ENCODE measurements at places on chromosomes 4 and X.
A peak's percentile ranks its signal among the peaks of the same experiment; 100 is the strongest.

GRCh38 chr4:137707102-137707620, 174.9 kb upstream of the PCDH18 start:
- DNase-seq, result no peak

DNA sequence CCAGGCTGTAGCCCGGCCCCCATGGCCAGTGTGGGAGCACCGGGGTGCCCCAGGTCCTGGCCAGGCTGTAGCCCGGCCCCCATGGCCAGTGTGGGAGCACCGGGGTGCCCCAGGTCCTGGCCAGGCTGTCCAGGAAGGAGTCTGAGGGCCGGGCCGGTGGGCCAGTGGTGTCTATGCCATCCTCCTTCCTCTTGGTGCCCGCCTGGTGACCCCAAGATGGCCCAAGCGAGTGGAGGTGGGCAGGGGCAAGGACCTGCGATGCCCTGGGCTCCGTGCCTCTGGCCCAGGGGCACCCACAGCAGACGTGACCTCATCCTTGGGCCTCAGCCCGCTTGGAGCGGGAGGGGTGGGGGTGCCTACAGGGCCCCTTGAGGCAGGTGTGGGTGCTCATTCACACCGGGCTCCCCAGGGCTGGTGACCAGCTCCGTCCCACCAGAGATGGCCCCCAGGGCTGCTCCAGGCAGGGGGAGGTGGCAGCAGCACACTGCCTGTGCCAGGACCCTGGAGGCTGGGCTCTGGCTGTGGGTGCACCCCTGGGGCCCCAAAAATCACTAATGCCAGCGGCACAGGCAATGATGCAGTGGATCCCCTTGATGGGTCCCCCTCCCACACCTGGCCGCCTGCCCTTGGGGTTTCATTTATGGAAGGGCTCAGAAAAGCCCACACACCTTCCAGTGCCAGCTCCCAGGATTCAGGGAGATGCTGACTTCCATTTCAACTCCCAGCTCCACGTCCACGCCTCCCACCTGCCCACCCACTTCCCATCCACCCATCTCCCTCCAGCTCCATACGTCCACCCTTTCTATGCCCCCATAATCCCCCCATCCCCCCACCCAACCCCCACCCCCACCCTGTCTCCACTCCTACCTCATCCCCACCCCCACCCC, 35.8 kb downstream of the TACC3 start:
- DNase-seq, result no peak

GRCh38 chr4:139099366-139099982, 77.5 kb downstream of the ELF2 start:
- peak; percentile 58 for DNase-seq

DNA sequence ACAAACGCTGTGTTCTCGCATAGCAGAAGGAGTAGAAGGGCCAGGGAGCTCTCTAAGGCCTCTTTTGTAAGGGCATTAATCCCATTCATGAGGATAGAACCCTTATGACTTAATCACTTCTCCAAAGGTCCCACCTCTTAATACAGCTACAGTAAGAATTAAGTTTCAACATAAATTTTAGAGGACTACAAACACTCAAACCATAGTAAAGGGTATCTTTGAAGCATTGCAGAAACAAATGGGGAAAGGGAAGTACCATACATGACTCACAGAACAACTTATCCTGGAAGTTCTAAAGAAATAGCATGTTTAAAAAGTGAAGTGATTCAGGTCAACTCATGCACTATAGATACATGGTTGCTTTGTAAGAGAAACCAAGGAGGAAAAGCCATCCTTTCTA, 680.8 kb downstream of the RPA4 start:
- no peak for DNase-seq

DNA sequence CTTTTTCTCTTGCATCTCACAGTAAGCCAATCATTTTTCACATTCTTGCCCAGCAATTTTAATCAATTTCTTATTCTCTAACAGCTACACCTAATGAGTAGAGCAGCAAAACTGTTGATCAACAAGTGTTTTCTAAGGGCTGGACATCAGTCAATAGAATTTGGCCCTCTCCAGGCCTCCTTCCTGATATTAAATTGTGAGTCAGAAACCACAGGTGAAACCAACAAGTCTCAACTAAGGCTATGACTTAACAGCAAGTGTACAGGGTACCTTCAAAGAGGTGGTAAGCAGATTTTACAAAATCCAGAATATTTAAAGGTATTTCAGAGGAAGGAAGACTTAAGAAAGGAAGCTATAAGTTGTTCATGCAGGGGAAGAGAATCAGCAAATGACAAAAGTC, 156.5 kb upstream of the ARHGAP24 start:
- DNase-seq, result no peak

DNA sequence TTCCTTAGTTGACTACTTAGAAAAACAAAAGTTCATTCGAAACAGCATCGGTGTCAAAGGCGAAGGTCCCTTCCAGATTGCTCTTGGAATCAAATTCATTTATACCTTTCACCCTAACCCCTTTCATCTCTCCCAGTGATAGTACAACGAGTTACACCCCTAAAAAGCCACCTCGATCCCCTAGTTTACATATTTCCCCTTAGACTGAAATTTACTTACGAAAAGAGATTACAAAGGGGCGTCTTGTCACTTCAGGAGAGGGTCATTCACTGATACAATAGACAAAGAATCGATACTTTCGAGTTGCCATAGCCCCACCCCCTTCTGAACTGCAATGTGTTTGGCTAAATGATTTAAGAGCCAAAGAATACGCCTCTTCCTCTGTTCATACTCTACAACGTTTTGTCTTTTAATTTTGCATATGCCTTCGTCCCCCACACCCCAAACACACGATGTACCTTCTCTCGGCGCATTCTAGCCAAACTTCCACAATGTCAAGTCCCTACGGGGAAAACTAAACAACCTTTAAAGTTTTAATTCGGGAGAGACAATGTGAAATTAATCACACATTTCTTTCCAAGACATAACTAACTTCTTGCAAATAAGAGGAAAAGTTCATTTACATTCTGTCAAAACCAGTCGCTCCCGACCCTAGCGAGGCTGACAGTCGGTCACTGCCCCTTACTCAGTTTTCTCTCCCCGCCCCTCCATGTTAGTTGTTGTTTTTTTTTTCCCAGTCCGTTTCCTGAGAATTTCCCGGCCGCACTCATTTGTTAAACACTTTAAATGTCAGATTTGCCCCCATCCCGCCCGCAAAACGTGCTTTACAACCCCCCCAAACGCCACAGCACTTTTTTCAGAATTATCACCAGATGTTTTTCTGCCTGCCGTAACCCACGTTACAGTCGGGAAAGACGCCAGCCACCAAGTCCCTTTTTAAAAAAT, 88.6 kb downstream of the HPRT1 start:
- no peak for DNase-seq

DNA sequence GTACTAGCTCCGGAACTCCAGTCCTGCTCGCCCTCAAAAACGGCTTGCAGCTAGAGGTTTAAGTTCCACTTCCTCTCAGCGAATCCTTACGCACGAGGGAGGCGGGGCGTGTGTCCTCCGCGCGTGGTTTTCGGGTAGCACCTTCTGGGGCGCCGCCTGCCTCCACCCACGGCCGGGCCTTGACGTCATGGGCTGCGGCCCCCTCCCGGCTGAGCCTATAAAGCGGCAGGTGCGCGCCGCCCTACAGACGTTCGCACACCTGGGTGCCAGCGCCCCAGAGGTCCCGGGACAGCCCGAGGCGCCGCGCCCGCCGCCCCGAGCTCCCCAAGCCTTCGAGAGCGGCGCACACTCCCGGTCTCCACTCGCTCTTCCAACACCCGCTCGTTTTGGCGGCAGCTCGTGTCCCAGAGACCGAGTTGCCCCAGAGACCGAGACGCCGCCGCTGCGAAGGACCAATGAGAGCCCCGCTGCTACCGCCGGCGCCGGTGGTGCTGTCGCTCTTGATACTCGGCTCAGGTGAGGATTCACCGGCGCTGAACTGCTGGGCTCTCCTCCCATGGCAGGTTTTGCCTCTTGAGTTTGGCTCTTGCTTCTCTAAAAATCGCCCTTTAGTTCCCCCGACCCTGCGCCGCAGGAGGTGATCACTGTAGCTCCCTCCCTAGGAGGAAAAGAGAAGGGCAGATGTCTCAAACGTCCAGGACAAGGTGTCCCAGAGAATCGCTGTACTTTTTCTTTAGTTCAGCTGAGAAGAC, at the start of gene AREG:
AREG (plus strand) TSS at position 246 of the 752 bp plus-strand sequence; CDS start at position 456, 210 bp downstream.
- peak; percentile 82 for DNase-seq

- DNase-seq, result no peak
These were observed 135.7 kb downstream of the AASDH start for GRCh38 chr4:56251556-56251955.

GRCh38 chrX:104564921-104565703, 887 bp upstream of the IL1RAPL2 start:
- DNase-seq, result no peak

DNA sequence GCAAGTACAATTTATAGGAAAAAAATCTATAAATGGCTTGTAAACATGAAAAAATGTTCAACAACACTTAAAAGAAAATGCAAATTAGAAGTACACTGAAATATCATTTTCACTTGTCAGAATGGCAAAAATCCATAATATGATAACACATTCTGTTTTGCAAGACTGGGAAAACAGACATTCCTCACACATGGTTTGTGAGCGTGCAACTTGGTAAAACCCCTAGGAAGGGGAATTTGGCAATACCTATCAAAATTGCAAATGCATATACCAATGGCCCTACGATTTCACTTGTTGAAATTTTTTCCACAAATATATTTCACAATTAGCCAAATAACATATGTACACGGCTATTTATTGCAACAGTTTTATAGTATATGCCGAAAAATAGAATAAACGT, 31.4 kb downstream of the TBC1D9 start:
- DNase-seq, result no peak

DNA sequence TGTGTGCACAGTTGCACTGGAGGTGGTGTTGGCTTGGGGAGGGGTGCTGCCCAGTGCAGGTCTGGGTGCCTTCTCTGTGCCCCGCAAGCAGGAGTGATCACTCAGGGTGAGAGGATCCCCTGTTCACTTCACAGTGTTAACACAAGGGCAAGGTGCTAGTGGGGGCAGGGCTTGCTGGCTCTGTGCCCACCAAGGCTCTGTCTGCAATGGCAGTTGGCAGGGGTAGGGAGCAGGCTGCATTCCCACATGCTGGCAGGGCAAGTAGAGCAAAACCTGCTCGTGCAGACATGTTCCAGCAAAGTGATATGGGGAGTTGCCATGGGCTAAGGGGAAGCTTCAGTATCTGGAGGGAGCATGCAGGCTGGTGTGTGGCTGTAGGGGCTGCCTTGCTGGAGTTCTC, 428.0 kb downstream of the ZNF674 start:
- DNase-seq, result no peak

GRCh38 chr4:25402521-25402920, 25.5 kb downstream of the ANAPC4 start:
- no peak for DNase-seq

DNA sequence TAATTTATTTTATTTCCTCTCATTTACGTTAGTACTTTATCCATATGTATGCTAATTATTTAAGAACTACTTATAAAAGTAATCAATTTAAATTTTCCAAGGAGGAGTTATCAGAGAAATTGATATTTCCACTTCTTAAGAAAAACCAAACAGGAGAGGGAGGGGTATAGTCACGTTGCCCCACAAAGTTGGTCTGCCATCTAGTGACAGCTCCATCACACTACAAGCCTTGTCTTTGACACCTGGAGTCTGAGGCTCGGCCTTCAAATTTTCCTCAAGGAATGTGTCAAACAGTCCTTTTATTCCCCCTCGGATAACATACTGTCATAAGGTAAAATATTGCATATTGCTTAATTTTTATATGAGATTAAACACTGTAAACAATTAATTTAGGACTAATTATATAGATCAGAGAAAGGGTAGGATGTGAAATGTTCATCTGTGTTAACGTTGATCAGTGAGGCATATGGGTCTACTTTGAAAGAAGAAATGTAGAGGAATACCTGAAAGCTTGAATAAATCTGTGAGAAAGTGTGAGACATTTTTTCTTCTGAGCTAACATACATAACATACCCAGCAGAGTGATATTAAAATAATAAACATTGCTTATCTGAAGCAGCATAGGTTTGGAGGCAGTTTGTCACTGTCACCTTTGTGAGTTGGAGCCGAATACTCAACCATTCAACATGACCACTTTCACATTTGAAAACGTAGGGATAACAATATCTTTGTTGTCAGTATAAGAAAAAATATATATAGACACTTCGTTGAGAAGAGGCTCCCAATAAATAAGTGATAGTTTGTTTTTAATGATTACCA, 114.4 kb downstream of the GLRA3 start:
- DNase-seq, result peak; percentile 13

DNA sequence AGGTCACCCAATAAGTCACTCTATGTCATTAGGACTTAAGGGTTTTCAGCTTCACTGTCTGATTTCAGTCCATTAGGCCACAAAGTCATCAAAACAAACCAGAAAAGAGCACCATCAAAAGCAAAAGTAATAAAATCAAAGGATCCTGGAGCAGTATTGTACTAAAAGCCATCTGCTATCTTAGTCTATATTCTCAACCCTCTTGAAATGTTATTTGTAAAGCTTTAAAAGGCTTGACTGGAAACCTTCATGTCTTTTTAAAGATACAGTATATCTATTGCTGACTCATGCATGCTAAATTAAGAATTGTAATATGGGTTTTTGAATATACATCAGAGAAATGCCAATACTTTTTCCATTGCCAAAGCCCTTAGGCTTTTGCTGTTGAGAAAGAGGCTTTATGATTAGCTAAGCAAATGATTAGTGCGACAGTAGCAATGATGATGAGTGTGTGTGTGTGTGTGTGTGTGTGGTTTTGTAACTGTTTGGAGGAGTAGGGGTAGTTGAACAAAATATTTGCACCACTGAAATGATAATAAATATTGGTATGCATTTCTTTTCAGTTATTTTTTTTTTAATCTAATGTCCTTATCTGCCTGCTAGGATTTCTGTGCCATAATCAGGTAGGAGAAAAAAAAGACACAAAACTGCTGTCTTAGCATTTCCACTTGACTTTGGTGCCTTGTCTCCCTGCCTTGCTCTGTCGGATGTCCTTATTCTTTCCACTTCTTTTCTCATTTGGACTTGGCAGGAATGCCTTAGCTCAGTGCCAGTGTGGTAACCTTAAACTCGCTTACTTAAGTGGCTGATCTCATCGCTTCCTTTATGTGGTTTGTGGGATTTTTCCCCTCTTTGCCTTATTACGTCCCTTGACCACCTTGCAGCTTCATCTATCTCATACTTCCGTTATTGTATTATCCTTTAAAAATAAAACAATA, 119.7 kb downstream of the PCDH7 start:
- no peak for DNase-seq

GRCh38 chr4:41432881-41433280, 105.1 kb upstream of the LIMCH1 start:
- DNase-seq, result no peak

DNA sequence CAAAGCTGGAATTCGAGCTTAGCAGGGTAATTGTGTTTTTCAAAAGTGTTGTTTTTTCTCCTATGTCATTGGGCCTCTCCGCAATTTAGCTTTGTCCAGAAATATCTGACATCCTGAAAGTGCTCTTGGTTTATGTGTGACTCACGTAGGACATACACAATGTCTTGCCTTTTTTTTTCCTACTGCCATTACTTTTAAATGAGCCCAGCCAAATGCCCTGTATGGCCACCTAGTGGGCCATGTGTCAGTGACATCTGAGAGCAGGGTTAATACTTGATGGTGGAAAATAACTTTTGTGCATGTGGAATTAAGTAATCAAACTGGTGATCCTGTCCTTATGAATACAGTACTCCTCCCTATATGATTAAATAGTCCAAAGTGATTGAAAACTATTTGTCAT, 1411.1 kb upstream of the TENM3 start:
- no peak for DNase-seq

Measured in stimulated activated naive CD8-positive, alpha-beta T cell treated with anti-CD3 and anti-CD28 coated beads, Interleukin-15, amount 100 ng/mL, for 72 hours (primary cell).